ENCODE measurements at places on chromosomes 3 and 15.

- DNase-seq: no peak
Observed at GRCh38 chr15:47184908-47185801, 532.1 kb upstream of the SEMA6D start.

GRCh38 chr3:146246526-146246925, 4.4 kb downstream of the PLSCR4 start:
- DNase-seq: no peak

- DNase-seq: no peak
Observed at GRCh38 chr3:126656371-126657134, 1.6 kb upstream of the TXNRD3 start.

DNA sequence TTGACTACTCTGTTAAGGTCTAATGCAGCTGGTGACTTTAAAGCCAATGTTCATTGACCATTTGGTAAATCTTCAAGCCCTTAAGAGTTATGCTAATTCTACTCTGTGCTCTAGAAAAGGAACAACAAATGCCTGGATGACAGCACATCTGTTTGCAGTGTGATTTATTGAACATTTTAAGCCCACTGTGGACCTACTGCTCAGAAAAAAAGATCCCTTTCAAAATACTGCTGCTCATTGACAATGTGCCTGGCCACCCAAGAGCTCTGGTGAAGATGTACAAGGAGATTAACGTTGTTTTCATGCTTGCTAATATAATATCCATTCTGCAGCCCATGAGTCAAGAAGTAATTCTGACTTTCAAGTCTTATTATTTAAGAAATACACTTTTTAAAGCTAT, 110.8 kb downstream of the TBC1D5 start:
- DNase-seq: no peak

DNA sequence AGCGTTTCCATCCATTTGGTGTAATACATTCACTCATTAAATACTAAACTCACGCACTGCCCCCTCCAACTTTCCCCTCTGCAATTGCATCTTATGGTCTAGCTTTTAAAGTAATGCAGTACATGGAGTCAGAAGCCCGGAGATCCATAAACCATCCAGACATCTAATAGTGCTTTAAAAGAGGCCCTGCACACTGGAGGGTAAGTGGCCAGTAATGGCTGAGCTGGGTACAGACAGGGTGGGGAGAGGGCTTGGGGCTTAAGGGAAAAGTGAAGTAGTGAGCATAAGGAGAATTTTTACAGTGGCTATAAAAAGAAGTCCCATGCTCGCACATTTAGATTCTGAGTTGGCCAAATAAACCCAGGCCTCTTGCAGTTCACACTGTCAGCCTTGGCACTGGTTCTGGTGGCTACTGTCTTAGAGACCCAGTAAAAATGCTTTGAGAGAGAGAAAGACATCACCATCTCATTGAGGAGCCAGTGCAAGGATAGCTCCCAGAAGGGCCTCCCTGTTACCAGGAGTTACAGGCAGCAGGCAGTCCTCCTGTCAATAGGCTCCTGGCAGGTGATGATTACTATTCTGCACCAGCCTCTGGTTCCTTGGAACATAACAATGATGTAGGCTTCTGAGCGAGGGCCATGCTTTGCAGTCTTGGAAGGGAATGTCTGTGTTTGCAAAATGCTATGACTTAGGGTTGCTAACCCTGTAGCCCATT, 112.6 kb upstream of the NEO1 start:
- no peak for DNase-seq

DNA sequence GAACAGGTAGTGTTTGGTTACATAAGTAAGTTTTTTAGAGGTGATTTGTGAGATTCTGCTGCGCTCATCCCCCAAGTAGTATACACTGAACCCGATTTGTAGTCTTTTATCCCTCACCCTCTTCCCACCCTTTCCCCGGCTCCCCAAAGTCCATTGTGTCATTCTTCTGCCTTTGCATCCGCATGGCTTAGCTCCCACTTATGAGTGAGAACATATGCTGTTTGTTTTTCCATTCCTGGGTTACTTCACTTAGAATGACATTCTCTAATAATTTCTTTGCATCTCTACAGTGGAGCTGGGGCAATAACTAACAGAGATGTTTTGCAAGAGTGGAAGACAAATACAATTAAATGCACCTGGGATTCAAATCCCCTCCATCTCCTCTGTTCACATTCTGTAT, 93.2 kb downstream of the TP63 start:
- no peak for DNase-seq

- DNase-seq: no peak
Observed at GRCh38 chr3:155015776-155016436, 64.2 kb upstream of the MME start.

- DNase-seq: no peak
Observed at GRCh38 chr15:71651750-71652186, 158.6 kb upstream of the NR2E3 start.

DNA sequence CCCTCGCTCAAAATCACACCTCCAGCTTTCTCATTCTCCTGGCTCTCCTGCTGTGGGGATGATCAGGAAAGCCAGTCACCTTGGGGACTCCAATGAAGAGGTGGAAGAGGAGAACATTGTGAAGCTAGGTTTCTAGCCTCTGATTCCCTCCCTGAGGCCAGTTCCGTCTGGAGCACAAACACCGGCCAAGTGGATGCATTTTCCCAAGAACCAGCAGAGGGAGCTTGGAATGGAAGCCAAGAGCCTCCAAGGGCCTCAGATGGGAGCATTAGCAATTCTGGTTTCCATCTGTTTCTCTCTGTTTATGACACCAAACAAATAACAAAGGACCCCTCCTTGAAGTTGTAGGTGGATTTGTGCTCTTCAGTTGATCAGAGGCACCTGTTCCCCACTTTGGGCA, 40.6 kb upstream of the NMNAT3 start:
- no peak for DNase-seq

- DNase-seq: no peak
Observed at GRCh38 chr3:147141516-147142288, 264.6 kb downstream of the ZIC4 start.

DNA sequence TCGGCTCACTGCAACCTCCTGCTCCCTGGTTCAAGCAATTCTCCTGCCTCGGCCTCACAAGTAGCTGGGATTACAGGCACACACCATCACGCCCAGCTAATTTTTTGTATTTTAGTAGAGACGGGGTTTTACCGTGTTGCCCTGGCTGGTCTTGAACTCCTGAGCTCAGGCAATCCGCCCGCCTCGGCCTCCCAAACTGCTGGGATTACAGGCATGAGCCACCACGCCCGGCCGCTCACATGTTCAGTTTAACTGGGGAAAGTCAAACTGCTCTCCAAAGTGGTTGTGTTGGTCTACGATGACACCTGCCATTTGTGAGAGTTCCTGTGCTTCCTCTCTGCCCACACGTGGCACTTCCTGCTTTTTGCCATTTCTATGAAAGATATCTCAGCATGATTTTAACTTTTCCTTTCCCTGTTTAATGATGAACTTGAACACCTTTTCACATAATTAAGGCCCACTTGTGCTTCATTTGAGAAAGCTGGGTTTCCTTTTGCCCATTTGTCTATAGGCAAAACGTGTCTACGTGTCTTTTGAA, 877 bp upstream of the GP5 start:
- DNase-seq: no peak

DNA sequence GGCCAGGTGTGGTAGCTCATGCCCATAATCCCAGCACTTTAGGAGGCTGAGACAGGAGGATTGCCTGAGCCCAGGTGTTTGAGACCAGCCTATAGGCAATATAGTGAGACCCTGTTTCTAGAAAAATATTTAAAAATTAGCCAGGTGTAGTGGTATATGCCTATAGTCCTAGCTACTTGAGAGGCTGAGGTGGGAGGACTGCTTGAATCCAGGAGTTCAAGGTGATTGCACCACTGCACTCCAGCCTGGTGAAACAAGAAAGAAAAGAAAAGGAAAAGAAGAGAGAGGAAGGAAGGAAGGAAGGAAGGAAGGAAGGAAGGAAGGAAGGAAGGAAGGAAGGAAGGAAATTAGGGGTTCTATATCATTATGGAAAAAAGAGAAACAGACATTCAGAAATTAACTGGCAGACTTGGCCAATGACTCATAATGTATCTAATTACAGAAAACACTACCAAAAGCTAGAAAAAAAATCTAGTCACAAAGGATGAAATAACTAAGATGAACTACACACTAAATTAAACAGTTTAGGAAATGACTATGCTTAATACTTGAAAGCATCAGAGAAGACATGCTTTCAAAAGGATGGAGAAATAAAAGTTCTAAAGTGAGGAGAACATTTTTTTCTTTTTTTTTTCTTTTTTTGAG, 45.4 kb upstream of the TERB2 start:
- no peak for DNase-seq

DNA sequence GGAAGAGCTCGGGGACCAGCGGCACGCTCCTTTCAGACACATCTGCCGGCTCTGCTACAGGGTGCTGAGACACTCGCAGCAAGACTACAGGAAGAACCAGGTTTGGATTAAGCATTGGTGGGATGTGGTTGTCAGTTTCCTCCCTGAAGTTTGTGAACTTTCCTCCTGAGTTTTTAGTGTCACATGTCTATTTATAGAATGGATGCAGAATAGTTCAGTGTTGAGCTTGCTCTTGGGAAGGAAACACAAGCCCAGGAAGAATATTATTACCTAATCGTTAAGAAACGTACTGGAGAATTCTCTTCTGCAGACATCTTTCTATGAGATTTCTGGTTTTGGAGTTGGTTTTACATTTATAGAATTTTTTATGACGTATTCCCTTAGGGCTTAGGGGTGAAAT, 172.0 kb downstream of the ITPR1 start:
- no peak for DNase-seq

DNA sequence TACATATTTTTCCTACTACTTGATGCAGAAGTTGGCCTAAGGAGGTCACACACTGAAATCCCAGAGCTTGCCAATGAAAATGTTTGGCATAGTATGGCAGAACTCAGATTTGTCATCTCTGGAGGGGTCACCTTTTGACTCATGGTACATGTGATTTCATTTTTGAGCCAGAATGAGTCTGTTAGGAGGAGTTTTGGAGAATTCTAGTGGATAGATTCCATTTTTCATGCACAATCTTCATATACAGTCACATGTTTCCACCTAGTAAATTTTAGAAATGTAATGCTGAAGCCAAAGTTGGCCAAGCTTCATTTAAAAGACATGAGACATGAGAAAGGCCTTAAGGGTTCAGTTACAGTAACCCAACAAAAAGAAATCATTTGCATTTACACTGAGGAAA, 97.8 kb upstream of the IGSF10 start:
- DNase-seq: no peak

DNA sequence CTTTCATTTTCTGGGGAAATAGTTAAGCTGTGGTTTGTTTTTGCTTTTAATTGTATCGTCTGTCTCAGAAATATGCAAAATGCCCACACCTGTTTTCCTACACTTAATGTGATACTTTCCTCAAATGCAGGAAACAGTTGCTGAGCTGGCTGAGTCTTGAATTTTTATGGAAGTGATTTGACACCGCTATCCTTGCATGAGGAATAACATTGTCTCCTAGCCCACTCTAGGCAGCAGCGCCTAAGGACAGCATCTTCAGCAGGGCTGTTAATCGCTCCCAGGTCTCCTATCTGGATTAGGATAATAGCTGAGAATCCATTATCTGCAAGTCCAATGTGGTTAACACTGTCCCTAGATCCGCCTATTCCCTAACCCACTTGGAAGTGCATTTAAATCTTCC, 132.6 kb upstream of the NR2E3 start:
- DNase-seq: no peak

DNA sequence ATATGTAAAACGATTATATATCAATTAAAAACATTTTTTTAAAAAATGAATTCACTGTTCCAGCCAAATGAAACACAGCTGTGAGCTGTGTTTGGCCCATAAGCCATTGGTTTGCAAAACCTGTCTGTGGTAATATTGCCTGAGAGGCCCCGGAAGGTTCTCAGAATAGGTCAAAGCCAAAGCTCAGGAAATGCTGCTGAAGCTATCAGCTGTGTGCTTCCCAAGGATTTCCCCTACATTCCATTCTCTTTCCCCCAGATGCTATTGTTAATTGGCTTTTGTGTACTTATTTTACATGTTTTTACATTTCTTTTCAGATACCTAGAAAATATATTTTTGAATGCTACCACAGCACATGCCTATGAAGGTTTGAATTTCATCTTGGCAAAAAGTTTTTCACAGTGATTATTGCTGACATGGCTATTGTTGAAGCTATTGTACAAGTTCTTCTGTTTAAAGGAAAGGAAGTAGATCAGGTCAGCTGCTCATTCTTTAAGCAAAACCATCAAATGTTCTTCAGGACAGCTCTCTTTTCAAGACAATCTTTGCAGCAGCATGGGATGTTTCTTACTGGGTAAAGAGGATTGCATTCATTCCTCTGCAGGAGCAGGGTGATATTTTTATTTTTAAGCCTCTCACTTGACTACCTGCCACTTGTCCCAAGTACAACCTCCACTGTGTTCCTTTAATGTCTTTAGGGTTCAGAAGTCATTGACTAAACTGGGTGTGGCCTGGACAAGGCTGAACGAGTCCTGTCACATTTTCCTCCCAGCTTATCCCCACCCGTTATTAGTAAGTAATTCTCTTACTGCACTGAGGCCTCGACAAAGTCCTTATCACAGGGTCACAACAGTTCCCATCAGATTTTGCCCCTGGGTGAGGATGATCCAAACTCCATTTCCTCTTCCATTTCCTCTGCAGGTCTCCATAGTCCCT, 26.3 kb upstream of the BNC1 start:
- DNase-seq: no peak

DNA sequence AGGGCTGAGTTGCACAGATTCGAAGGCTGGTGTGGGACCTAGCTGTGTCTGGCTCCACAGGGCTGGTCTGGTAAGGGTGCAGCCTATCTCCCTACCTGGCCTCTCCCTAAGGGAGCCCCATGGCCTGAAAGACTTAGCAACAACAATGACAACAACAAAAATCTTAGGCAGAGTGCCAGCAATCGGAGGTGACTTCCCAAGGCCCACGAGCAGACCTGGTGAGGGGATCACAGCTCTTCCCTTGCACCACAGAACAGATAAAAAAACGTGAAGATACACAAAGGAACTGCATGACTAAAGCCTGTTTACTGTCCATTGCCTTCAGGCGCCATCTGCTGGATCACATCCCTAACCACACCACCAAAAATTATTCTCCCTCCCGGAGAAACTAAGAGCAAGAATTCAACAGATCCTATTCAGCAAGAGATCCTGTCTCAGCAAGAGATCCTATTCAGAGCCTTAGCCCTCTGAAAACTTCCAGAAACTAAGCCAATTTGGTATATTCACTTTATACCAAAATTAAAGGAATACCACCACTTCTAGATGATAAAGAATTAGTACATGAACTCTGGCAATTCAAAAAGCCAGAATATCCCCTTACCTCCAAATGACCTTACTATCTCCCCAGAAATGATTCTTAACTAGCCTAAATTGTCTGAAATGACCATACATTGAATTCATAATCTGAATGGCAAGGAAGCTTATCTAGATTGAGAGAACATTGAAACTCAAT, 24.1 kb upstream of the OR5K4 start:
- no peak for DNase-seq

GRCh38 chr15:91967935-91968606, 114.6 kb downstream of the SLCO3A1 start:
- no peak for DNase-seq

DNA sequence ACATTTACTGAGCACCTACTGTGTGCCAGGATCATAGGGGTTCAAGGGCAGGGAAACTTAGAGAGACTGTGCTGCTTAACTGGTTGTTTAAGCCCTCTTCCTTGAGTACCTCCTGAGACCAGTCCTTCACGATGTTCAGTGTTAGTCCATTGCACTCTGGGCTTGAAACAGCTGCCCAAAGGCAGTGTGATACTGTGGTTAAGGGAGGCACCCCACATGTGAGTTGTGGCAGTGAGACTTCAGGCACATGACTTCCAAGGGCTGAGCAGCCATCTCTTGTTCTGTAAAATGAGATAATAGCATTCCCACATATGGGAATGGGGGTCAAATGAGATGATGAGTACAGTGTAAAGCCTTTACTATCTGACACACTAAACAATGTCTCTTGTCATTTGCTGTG, 75.1 kb downstream of the LINGO1 start:
- DNase-seq: no peak

- no peak for DNase-seq
Observed at GRCh38 chr3:171088496-171088895, 62.0 kb upstream of the SLC2A2 start.

Measured in GF-D8 (cell line).